ENCODE measurements at places on chromosomes 3 and 15. TPM values are rescaled to one million over a fixed set of nuclear protein-coding genes. Genes with fewer than 3 reads are reported as not detected.

DNA sequence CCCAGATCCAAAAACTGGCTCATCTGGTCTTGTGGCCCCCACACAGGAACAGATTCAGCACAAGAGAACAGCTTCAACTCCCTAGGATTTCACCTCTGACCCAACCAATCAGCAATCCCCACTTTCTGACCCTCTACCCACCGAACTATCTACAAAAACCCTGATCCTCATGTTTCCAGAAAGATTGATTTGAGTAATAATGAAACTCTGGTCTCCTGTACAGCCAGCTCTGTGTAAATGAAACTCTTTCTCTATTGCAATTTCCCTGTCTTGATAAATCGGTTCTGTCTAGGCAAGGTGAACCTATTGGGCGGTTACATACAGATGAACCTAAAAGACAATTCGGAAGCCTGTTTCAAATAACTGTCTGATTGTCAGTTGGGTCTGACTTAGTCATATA is 847.6 kb upstream of the ALCAM start:
- no peak for DNase-seq
- no peak overlapping the region for H3K27ac ChIP-seq
- no peak overlapping the region for H3K4me3 ChIP-seq
- no peaks in the 10 kb centered on the region for H3K4me1 ChIP-seq
- H3K27me3 ChIP-seq: no peaks in the 10 kb centered on the region

DNA sequence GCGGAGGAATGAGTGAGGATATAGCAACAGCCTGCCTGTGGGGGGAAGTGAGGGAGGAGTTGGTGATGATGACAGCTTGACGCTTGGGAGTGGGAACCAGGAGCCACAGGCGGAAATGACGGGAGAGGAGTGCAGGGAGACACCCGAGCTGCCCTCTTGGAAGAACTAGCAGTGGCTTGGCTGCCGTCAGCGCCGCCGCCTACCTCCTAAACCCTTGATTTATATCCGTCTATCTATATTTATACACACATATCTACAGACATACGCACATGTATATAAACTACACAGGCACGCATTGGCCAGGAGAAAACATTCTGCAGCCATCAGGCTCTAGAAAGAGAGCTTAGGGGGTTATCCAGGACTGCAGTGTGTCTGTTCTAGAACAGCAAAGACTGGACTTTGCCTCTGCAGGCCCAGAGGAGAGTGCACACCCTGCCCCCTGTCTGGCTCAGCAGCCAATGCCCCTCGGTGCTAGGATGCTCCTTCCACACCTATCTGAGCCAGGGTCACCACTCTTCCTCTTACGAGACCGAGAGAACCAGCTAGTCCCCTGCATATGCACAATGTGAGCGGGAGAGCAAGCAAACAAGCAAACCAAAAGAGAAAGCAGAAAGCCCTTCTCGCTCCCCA is 45.3 kb upstream of the MAGEF1 start:
- DNase-seq: no peak
- H3K27me3 ChIP-seq: no peaks in the 10 kb centered on the region
- H3K27ac ChIP-seq: no peak overlapping the region
- H3K4me1 ChIP-seq: peaks cover 5% of the 10 kb centered on the region

DNA sequence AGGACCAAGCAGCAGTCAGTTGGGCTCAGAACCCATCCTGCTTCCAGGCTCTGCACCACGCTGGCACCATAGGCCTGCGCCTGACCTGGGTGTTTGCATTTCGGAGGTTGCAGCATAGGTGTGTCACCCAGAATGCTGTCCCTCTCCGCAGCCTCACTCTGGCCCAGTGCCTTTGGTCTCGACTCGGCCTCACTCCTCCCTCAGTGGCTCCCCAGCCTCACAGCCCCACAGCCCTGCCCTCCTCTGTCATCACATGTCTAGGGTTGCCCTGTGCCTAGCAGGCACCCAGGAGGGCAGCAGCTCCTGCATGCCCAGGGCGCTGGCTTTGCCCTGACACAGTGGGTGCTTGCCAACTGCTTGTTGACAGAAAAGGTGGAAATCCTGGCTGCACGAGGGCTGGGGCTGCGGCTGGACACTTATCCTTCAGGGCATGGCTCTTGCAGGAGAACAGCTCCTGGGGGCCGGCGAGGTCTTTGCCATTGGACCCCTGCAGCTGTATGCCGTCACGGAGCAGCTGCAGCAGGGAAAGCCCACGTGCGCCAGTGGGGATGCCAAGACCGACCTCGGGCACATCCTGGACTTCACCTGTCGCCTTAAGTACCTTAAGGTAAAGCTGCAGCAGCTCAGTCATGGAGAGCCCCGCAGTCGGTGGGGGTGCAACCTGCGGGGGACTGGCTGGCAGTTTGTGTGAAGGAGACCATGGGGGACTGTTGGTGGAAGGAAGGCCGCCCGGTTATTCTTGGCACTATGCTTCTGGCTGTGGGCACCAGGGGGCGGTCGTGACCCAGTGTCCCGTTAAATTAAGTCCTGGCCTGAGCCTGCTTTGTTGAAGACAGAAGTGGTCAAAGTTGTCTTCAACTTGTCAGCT is 16.2 kb downstream of the NISCH start:
- H3K27me3 ChIP-seq: no peaks in the 10 kb centered on the region
- no peak overlapping the region for H3K27ac ChIP-seq
- no peaks in the 10 kb centered on the region for H3K4me1 ChIP-seq
- H3K4me3 ChIP-seq: no peak overlapping the region
- peak; percentile 38 for DNase-seq
- H3K36me3 ChIP-seq: peaks cover 4% of the 10 kb centered on the region

- peaks cover 20% of the 10 kb centered on the region for H3K4me1 ChIP-seq
- H3K27me3 ChIP-seq: no peaks in the 10 kb centered on the region
- no peak overlapping the region for H3K4me3 ChIP-seq
- no peak for DNase-seq
These were observed 5.2 kb upstream of the EBLN2 start for GRCh38 chr3:73056014-73056844.

GRCh38 chr3:61155701-61156292 is 95.5 kb downstream of the FHIT start:
- DNase-seq: no peak
- no peaks in the 10 kb centered on the region for H3K27me3 ChIP-seq
- H3K36me3 ChIP-seq: no peaks in the 10 kb centered on the region
- no peak overlapping the region for H3K27ac ChIP-seq
- H3K4me3 ChIP-seq: no peak overlapping the region
- H3K4me1 ChIP-seq: no peaks in the 10 kb centered on the region

DNA sequence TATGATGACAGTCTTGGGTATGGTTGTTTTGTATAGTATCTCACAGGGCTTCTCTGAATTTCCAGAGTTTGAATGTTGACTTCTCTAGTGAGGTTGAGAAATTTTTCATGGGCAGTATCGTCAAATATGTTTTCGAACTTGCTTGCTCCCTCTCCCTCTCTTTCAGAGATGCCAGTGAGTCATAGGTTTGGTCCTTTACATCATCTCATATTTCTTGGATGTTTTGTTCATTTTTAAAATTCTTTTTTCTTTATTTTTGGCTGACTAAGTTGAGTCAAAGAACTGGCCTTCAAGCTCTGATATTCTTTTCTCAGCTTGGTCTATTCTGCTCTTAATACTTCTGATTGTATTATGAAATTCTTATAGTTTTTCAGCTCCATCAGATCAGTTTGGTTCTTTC is 282.3 kb upstream of the NECTIN3 start:
- H3K4me1 ChIP-seq: no peaks in the 10 kb centered on the region
- H3K36me3 ChIP-seq: no peaks in the 10 kb centered on the region
- no peak for DNase-seq
- H3K4me3 ChIP-seq: no peak overlapping the region

DNA sequence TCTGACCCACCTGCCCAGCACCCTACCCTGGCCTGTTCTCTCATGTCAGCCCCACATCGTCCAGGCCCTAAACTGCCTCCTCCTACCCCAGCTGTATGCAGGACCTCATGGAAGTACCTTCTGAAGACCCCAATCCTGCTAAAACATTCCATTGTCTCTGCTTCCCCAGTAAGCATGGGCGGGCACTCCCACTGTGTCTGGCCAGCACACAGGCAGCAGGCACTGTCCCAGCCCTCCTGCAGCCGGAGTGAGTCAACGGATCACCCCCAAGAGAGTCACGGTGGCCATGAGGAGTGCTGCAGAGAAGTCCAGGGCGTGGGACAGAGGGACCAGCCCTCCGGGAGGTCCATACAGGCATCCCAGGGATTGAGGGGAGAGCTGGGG is 36.4 kb upstream of the SLCO2A1 start:
- H3K36me3 ChIP-seq: no peaks in the 10 kb centered on the region
- no peaks in the 10 kb centered on the region for H3K27me3 ChIP-seq
- no peak overlapping the region for H3K4me3 ChIP-seq
- H3K27ac ChIP-seq: no peak overlapping the region
- no peak for DNase-seq

- no peak for DNase-seq
- H3K27ac ChIP-seq: no peak overlapping the region
- peaks cover 6% of the 10 kb centered on the region for H3K36me3 ChIP-seq
- no peak overlapping the region for H3K4me3 ChIP-seq
- no peaks in the 10 kb centered on the region for H3K27me3 ChIP-seq
- peaks cover 9% of the 10 kb centered on the region for H3K4me1 ChIP-seq
These were observed 5.3 kb downstream of the EIF2B5 start for GRCh38 chr3:184140436-184140835.

DNA sequence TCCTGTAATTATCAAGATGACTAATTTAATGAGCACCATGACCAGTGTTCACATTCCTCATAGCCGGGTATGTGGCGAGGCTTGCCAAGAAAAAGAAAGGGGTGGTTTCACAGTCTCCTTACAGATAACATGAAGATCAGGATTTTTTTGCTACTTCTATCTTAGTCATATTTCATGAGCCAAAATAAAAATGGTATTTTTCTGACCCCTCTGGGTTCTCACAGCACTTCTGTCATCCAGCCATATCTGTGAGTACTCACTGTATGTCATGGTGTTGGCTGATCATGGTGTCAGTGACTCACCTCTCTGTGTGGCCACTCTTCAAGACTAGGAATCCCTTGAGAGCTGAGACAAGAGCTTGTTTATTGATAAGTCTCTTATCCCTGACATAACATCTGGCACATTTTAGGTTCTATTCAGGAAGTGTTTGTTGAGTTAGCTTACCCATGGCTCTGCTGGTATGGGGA is 130.5 kb upstream of the LMCD1 start:
- no peaks in the 10 kb centered on the region for H3K36me3 ChIP-seq
- H3K4me1 ChIP-seq: no peaks in the 10 kb centered on the region
- no peak for DNase-seq
- no peak overlapping the region for H3K27ac ChIP-seq
- H3K27me3 ChIP-seq: no peaks in the 10 kb centered on the region

DNA sequence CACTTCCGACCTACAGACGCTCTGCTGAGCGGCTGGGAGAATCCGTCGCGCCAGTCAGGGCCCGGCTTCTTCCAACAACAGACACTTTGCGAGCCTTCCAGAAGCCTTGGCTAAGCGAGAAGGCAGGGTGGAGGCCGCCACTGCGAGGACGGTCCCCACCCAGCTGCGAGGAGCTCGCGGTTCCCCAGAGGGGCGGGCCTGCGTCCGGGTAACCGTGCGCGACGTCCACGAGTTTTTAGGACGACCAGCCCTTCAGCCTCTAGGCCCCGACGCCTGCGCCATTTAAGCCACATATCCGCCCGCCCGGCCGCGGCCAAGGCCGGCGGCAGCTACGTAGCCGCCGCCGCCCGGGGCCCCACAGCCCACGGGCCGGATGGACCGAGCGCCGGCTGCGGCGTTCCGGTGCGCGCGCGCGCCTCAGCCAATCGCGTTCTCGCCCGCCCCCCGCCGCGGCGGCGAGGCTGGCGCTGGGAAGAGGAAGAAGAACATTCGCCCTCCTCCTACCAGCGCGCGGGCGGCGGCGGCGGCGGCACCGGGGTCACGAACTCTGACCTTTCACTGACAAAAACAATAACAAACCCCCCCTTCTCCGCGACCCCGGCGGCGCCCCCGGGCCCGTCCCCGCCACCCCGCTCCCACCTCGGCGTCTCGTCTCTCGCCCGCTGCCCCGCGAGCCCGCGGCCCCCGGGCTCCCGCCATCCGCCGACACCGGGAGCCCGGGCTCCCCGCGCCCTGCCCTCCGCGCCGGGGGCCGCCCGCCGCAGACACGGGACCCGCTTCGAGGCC is at the start of gene NR2C2:
NR2C2 (plus strand) TSS at position 484 of the 786 bp plus-strand sequence. CDS start 56,332 bp downstream, outside the sequence.
- DNase-seq: peak; percentile 81
- peak within 1 kb of the TSS; percentile 80 for H3K4me3 ChIP-seq
- H3K36me3 ChIP-seq: no peaks in the 10 kb centered on the region
- H3K27me3 ChIP-seq: no peaks in the 10 kb centered on the region

DNA sequence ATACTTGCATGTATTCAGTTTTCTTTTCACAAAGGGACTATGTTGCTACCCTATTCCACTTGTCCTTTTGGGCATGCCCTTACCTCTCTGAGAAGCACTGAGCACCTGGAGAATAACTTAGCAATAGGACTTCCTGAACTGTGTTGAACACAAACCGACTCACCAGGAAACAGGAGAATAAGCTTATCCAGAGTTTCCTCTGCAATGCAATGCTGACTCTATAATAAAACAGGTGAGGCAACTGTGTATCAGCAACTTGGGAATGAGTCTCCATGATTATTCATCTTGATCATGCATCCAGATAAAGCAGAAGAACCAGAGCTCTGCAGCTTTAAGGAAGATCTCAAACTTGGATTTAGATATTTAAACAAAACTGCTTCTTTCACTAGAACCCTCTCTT is 806.5 kb downstream of the IGSF11 start:
- no peak overlapping the region for H3K4me3 ChIP-seq
- no peaks in the 10 kb centered on the region for H3K4me1 ChIP-seq
- no peak overlapping the region for H3K27ac ChIP-seq
- no peak for DNase-seq

FOXB1 gene
- total RNA-seq: not detected

CHST2 gene
- not detected for total RNA-seq

MASP1 gene
- total RNA-seq: not detected
